Kasumi-1 (cell line): ENCODE measurements at places on chromosomes 7 and 10.

DNA sequence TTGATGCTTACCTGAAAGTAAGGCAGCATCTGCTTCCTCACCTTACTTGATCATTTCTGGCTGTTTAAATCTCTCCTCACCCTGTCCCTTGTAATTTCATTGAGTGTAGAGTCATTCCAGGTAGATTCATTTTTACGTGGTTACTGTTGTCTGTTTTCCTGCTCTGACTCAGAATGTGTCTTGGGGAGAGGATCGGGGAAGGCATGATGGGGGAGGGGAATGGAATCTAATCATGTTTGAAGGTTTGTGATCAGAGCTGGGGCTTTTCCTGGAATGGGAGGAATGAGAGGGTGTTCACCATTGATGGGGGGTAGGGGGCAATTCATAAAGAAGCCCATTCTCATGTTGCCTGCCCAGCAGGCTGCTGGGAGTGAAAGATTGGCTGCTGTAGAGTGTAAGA lies 18.7 kb downstream of the SEC24C start:
- DNase-seq, result no peak

GRCh38 chr10:104403636-104404035 lies 50.0 kb downstream of the CFAP58 start:
- DNase-seq, result no peak

- no peak for DNase-seq
These were observed 290.9 kb downstream of the CRPPA start for GRCh38 chr7:16130111-16131110.

- no peak for DNase-seq
These were observed 73.9 kb upstream of the SMNDC1 start for GRCh38 chr10:110378533-110379108.

- DNase-seq, result no peak
These were observed 26.1 kb downstream of the INPP5A start for GRCh38 chr10:132563485-132564248.

GRCh38 chr10:113610631-113611601 lies 52.9 kb downstream of the NRAP start:
- DNase-seq, result no peak

DNA sequence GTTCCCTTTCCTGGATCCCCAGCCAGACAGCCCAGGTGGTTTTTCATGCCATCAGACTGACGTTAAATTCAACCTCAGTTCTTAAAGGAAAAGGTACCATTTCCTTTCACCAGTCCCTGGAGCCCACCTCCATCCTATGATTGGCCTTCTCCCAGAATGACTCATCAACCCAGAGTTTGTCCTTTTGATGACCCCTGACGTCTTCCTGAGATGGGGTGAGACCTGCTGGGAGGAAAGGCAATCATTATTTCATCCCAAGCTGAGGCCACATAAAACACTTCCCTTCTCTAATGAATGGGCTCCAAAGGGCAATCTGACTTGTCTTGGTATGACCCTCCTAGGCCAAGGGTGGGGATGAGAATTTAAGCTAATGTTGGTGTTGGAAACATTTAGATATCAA lies 750.7 kb downstream of the SUGCT start:
- no peak for DNase-seq

GRCh38 chr10:112945811-112946210 lies 4.2 kb upstream of the TCF7L2 start:
- no peak for DNase-seq

GRCh38 chr10:102538811-102539210 lies 35.0 kb downstream of the SUFU start:
- DNase-seq, result no peak

DNA sequence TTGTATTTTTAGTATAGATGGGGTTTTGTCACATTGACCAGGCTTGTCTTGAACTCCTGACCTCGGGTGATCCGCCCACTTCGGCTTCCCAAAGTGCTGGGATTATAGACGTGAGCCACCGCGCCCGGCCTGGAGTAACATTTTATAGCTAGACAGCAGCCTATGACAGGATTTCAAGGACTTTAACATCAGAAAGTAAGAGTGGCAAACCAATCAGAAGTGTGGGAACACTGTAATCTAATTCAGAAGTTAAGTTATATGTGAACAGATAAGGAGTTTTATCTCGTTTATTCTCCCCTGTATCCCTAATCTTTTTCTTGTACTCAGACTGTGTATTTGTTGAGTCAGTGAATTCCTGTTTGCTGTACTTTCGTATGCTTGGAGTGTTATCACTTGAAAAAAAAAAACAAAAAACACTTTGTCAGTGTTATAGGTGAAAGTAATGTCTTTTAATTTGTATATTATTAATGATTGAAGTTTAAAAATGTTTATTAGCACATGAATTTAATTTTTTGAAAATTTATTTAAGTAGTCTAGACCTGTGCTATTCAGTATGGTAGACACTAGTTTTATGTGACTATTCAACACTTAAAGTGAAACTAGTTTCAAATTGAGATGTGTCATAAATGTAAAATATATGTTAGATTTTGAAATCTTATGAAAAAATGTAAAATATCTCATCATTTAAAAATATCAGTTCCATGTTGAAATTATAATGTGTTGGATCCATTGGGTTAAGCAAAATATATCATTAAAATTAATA lies 38.6 kb downstream of the RSBN1L start:
- no peak for DNase-seq

DNA sequence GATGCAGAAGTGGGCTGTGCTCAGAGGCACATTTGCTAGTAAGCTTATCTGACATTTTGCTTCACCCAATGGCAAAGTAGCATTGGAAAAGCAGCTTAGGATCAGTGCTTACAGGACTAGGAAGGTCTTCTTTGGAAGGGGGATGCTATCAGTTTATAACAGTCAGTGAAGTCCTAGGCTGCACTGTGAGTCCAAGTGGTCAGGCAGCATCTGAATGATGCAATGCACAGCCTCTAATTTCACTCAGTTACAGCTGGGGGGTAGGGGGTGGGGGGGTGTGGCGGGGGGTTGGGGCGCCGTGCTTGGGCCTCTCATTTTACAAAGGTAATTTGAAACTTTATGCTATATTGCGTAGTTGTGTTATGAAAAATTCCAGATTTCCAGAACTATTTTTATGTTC lies 652.3 kb upstream of the MGMT start:
- DNase-seq, result no peak

DNA sequence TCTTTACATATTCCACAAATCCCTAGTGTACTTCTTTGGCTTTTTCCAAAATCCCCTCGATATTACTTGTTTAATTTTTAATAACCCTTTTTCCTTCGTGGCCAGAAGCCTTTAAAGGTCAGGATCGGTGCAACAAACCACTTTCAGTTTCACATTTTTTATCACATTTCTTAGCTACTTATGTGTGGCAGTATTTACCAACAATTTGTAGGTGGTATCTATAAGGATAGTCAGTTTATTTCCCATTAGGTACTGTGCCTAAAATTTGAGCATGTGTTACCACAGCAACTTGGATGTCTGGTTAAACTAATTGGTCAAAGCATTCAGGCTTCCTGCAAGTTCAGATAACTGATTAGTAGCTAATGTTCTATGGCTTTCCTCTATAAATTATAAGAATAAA lies 104.9 kb downstream of the CDK14 start:
- DNase-seq, result no peak

- DNase-seq, result no peak
These were observed 32.4 kb downstream of the CALML3 start for GRCh38 chr10:5557040-5557721.

GRCh38 chr7:135508883-135509588 lies 866 bp downstream of the CNOT4 start:
- DNase-seq, result peak; percentile 63

DNA sequence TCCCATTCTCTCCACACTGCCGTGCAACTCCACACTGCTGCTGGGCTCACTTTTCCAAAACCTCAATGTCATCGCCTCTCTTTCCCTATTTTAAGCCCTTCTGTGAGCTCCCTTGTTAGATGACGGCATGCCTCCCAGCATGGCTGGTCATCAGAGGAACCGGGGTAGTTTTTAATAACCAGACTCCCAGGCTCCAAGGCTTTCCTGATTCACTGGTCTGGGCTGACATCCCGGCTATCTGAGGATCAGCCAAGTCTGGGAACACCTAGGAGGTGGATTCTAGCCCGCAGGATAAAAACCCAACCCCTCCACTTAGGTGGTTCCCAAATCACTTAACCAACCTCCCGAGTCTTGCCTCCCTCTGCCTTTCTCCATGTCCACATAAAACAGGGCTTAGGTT lies 295.4 kb upstream of the FZD8 start:
- no peak for DNase-seq

DNA sequence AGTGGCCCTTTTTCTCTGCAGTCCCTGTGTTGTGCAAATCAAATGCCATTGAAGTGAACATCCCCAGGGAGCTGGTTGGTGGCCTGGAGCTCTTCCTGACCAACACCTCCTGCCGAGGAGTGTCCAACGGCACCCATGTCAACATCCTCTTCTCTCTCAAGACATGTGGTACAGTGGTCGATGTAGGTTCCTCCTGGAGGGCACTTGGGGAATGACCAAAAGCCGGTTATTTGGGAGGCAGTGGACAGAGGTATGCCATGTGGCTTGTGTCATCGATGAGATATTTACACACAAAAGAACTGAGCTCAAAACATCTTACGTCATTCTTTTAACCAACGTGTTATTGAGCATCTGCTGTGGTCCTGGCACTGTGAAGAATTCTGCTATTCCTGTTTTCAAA lies 19.7 kb downstream of the OIT3 start:
- DNase-seq, result no peak

GRCh38 chr7:67858931-67859330 lies 862.3 kb downstream of the TYW1 start:
- DNase-seq, result no peak

- DNase-seq, result no peak
These were observed 243.9 kb downstream of the SNX10 start for GRCh38 chr7:26535483-26536007.

DNA sequence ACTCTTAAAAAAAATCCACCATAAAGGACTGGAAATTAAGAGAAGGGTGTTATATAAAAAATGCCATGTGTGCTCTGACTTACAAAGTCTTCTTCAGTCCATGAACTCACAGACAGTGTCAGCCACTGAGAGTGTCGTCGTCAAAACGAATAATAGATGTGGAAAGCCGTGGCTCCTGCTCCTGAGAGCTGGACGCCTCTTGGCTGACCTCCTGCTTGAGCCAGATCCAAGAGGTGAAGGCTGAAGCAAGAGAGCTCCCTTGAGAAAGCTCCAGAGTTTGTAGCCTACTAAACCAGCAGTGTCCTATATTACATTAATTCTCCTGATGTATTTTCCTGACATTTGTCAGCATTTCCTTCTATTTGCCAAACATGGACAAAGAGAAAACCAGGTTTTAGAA lies 234.3 kb upstream of the C7orf33 start:
- DNase-seq, result no peak

DNA sequence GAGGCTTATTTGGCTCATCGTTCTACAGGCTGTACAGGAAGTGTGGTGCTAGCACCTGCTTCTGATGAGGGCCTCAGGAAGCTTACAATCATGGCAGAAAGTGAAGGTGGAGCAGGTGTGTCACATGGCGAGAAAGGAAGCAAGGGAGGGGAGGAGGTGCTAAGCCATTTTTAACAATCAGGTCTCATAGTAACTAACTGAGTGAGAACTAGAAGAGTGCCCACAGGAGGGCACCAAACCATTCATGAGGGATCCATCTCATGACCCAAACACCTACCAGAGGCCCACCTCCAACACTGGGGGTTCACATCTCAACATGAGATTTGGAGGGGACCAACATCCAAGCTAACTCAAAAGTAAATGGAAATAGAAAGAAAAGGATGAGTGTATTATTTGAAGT lies 78.1 kb downstream of the CXCL12 start:
- DNase-seq, result peak; percentile 47
